Eye (tissue), 1 donor: ENCODE measurements at places on chromosomes 13 and 19.

DNA sequence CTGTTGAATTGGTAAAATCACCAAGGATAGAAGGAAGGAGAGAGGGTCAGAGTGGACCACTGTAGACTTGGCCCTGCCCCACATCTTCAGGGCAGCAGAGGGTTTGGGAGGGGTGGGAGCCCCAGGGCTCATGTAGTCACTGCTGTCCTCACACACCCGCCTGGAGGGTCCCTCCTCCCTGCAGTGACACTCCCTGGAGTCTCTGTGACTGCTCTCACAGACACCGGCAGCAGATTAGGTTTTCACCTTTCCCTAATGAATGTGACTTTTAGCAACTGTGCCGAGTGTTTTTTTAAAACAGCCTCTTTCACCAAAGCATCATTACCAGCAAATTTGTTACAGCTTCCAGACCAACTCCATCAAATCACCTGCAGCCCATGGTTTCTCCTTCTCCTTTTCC is 45.7 kb upstream of the CCNE1 start:
- no peak for DNase-seq

- no peak for DNase-seq
Measured at GRCh38 chr13:37379841-37380240, 218.7 kb downstream of the POSTN start.

DNA sequence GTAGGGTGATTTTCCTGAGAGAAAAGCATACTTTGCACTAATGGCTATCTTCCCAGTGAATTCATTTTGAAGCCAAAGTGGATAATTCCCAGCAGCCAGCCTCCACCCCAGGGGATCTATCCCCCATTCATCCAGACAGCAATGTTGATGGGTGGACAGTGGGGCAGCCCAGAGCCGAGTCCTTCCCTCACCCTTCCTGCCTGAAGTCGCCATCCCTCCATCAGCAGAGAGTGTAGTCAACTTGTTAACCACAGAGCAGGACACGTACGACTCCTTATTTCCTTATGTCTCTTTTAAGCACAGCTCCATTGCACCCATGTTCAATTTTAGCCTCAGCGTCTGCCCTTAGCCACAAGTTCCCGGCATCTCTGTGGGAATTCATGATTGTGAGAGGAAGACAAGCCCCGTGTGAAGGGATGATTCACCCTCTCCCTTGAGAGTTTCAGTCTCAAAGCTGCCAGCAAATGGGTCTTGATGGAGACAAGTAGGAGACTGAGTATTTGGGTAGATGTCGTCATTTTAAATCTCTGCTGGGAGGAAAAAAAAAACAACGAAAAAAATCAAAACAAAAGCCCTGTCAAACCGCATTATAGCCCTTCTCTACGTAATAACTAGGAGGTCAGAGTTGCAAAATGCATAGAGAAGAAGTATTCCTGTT is 58.3 kb upstream of the MEDAG start:
- peak; percentile 55 for DNase-seq

GRCh38 chr19:31406106-31406505 is 56.9 kb upstream of the TSHZ3 start:
- no peak for DNase-seq

- no peak for DNase-seq
Measured at GRCh38 chr13:75092143-75092542, 389.8 kb downstream of the TBC1D4 start.

DNA sequence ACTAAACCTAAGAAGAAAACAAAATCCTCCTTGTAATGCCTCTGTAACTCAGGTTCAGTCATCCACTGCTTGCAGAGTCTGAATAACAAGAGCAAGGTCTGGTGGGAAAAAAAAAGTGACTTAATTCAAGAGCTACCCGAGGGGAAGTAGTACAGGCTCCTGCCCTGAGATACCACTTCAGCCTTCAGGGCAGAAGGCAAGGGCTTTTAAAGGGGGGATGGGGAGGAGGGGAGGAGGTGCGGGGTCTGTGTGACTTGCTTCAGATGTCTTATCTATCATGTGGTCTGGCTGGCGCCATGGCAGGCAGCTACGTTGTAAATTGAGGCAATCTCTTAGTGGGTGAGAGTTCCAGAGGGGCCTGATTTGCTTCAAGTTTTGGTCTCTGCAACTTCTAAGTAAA is 66.7 kb downstream of the LRRC63 start:
- DNase-seq: no peak

DNA sequence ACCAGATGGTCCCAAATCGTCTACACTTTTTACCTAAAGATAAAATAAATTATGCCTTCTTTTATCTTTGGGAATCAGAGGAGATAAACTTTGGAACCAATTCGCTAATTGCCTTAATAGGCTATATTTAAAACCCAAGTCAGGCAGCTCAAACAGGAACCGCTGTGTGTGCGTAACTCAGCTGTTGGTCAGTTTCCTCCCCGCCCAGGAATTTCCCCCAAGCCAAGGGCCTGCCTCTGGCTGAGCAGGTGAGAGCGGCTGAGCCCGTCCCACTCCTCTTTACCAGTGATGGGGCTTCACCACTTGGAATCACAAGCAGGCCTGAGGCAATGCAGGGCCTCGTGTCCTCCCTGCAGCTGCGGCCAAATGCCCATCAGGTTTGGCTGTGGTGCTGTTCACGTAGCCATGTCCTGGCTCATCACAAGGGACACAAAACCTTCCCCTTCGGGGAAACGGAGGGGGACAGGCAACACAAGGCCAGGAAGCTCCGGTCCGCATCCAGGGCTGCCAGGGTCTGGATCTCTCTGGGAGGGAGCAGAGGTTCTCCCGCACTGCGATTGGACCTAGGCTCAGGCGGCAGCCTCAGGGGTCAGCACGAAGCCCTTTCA is 503 bp upstream of the SLC7A9 start:
- no peak for DNase-seq

GRCh38 chr13:44758630-44759383 is 182.7 kb upstream of the TSC22D1 start:
- DNase-seq: peak; percentile 23

DNA sequence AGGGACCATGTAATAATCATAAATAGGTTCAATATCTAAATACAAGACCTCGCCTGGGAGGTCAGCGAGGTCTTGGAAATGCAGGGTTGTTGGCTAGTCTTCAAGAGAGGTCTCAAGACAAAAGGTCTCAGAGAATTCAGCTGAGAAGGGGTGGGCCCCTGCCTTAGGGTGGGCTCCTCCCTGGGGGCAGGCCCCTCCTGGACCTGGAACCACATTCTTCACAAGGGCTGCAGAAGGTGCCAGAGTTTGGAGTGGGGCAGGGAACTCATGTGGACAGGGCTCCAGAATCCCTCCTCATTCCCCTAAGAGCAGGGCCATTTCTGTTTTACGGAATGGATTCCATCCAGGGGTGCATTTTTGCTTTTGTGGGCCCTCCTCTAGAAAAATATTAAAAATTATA is 10.2 kb downstream of the CEACAM18 start:
- DNase-seq: no peak

- DNase-seq: no peak
Measured at GRCh38 chr19:51977346-51977745, 9.3 kb downstream of the ZNF350 start.

GRCh38 chr13:95749545-95749944 is 72.6 kb downstream of the DNAJC3 start:
- DNase-seq: no peak

- DNase-seq: no peak
Measured at GRCh38 chr13:73335944-73336343, 277.1 kb downstream of the KLF5 start.

DNA sequence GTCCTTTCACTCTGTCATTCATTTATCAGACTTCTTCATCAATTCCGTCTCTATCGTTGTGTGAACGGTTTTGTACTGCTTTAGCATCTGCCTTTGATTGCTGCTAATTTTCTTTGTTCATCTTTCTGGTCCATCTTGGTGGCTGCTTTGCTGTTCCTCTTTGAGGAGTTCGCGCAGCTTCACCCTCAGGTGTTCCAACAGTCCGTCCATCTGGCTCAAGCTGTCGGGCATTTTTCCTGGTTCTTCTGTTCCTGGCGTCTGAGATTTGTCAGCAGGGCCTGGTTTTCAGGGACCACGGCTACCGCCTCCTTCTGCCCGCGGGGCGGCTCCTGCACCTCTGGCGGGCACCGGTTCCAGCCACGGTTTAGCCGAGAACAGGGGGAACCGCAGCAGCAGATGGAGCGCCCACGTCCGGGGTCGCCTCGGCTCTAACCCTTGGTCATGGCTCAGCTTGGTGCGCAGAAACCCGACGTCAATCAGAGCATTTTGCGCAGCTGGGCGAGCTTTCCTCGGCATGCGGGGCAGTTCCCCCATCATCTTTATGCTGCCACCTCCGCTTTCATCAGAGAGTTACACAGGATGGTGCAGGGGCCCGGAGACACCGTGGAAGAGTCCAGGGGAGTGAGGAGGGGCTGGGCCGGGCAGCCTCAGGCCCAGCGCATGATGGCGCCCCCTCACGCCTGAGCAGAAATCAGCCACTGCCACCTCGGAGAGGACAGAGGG is 89.5 kb downstream of the ZNF100 start:
- peak; percentile 8 for DNase-seq

GRCh38 chr19:17370026-17370587 is 7.0 kb downstream of the PLVAP start:
- no peak for DNase-seq

DNA sequence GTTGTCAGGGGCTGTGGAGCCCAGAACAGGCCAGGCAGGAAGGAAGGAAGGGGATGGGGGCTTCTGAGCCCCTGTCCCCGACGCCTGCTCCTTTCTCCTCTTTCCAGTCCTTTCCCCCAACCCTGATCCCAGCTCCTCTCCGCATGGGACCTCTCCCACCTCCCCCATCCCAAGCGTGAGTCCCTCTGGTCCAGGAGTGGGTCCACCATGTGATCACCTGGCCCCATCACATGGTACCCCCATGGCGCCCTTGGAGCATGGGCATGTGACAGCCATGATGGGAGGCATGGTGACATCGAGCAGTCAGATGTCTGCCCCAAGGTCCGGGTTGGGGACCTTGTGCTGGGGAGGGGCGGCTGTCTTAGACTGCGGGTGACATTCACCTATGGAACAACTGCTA is 9.2 kb downstream of the RYR1 start:
- DNase-seq: no peak
